ENCODE measurements at places on chromosomes 3 and 15.

- DNase-seq: no peak
Observed at GRCh38 chr3:24640330-24640877, 145.8 kb upstream of the THRB start.

DNA sequence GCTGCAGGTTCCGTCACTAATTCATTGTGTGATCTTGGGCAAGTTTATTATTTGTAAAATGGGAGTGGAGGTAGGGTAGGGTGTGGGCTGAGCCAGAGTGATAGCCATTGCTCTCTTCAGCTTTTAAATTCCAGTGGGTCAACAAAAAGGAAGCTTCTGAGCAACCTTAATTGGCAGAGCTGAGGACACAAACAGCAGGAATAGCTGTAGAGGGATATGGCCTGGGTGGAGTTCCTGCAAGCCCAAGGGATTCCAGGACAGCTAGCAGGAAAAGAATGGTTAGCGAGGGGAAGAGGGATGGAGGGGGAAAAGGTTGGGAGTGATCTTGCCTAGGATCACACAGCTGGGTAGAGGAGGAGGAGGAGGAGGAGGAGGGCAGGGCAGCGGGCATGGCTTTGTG lies 11.4 kb downstream of the CCK start:
- DNase-seq: no peak

GRCh38 chr3:55480911-55481743 lies 6.0 kb downstream of the WNT5A start:
- no peak for DNase-seq

GRCh38 chr15:32718821-32719716 lies 1.3 kb downstream of the GREM1 start:
- no peak for DNase-seq

- no peak for DNase-seq
Observed at GRCh38 chr15:70777170-70777926, 14.0 kb upstream of the UACA start.

DNA sequence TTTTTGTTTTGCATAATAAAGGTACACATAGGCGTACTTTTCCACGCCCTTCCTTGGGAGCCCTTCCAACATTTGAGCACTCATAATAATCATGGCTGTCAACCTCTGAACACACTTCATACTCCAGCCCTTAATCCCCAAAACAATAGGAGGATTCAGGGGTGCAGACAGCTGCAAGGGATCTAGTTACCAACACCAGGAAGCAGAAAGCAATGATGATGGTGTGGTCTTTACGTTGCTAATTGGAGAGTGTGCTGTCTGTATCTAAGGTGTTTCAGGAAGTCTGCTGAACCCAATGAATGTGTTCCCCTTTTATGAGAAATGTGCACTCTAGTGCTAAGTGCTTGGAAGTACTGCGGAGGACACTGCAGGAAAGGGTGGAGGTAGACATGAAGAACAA lies 60.3 kb upstream of the PDZRN3 start:
- DNase-seq: no peak

DNA sequence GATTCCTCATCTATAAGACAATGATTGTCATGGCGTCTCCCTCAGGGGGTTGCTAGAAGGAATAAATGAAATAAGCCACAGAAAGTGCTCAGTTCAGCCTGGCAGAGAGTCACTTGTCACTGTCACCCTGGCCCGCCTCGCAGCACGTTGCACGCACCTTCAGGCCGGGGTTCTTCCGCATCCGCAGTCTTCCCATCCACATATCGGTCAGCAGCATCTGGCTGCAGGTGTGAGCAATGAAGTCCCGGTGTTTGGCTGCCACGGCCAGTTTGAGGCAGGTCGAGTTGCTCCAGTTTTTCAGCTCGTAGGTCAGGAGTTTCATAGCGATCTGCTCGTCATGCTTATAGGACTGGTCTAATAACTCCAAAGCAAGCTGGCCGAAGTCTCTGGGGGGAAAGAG lies 48.5 kb upstream of the MTMR10 start:
- no peak for DNase-seq

GRCh38 chr15:100889385-100890050 lies 9.9 kb downstream of the ALDH1A3 start:
- no peak for DNase-seq

DNA sequence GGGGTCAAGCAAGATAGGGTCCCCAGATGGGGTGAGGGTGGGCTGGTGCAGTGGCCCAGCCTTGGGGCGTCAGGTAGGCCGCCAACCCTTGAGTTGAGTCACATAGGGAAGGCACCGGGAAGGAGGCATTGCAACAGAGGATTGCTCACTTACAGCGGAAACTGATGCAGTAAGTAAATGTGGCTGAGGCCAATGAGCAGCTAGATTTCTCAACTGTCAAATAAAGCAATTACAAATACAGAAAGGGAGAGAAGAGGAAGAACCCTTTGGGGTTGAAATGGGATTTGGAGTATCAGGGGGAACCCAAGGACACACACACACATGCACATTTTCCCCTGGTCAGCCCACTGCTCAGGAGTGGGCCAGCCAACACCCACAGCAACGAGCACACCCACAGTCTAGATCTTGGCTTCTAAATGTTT lies 44.0 kb downstream of the CHSY1 start:
- DNase-seq: no peak

DNA sequence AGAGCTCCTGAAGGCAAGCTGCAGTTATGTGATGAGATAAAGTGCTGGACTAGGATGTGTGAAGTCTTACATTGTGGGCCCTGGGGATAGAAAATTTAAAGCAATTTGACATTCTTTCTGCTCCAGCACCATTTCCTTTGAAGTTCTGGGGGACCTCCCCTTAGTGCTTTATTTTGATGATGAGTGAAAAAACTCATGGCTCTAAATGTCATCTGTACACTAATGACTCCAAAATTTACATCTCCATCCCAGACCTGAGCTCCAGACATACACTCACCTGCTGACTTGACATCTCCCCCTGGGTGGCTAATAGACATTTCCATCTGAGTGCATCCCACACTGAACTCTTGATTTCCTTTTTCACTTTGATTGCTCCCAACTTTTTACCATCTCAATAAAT lies 276.4 kb downstream of the EPHB1 start:
- no peak for DNase-seq

DNA sequence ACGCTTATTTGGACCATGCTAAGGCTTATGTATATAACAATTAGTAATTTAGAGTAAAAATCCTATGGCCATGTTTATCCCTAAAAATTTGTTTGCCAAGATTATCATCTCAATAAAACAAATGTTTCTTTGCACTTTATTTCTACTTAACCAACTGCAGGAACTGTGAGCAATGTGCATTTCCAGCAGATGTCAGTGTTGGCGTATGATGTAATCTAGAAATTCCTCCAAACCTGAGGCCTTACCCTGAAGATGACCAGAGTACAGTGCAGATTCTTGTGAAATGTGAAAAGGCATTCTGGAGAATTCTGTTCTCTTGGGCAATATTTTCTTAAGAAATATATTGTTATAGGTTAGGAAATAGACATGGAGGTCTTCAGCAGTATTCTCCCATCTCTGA lies 205.9 kb downstream of the MBNL1 start:
- DNase-seq: no peak

GRCh38 chr3:168398371-168399025 lies 302.8 kb upstream of the GOLIM4 start:
- DNase-seq: no peak

DNA sequence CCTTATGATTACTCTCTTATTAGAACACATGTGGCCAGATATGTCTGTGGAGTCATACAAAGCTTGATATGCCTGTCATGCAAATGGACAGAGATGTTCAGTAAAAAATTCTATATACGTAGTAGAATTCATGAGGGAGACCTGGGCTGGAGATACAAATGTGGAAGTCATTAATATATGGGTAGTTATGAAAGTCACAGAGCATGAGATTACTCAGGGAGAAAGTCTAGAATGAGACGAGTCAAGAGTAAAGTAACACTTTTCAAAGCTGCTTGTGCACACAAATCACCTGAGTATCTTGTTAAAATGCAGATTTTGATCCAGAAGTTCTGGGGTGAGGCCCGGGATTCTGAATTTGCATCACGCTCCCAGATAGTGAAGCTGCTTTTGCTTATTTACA lies 28.4 kb downstream of the OXSM start:
- no peak for DNase-seq

DNA sequence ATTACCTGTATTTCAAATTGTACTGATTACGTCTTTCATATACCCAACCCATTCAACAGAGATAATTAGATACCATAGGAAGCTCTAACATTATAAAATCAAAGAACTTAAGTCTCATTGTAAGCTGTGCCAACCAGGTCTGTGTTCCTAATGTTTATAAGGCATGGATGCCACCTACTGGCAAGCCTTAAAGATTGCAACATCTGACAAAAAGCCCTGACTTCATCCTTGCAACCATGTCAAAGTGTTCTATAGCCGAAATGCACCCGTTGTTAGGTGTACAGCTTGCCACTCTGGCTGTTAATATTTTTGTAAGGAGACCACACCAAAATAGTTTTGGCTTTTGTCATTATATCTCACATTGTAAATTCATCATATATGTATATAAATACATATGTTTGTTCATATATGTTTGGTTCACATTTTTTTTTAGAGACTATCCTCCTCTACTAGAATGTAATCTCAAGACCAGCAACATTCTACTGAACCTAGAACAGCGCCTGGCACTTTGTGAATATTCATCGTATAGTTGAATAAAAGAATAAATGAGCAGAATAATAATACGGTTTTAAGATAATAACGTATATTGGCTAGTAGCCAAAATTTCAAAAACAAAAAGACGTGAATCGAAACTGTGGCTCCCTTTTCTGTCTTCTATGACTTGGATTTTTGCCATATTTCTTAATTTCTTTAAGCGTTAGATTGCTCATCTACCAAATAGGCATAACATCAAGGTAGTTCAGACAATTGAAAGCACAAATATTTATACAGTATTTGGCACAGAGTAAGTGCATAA lies 258.1 kb downstream of the TBL1XR1 start:
- no peak for DNase-seq

GRCh38 chr3:8279886-8280550 lies 221.6 kb upstream of the LMCD1 start:
- DNase-seq: no peak

DNA sequence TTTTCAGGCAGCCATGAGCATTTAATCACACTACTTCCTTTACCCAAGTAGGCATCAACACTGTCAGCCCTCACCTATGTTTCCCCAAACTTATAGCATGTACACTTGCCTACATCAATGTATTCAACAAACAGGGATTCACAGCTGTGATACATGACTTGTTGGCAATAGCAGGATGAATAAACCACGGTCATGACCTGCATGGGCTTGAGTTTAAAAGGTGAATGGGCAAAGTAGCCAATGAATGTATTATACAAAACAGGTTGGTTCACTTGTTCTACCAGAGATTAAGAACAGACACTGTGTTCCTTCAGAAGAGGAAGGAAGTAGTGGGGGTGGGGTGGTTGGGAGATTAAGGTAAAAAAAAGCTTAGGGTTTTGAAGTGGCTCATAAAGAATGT lies 861.9 kb upstream of the SEMA6D start:
- no peak for DNase-seq

DNA sequence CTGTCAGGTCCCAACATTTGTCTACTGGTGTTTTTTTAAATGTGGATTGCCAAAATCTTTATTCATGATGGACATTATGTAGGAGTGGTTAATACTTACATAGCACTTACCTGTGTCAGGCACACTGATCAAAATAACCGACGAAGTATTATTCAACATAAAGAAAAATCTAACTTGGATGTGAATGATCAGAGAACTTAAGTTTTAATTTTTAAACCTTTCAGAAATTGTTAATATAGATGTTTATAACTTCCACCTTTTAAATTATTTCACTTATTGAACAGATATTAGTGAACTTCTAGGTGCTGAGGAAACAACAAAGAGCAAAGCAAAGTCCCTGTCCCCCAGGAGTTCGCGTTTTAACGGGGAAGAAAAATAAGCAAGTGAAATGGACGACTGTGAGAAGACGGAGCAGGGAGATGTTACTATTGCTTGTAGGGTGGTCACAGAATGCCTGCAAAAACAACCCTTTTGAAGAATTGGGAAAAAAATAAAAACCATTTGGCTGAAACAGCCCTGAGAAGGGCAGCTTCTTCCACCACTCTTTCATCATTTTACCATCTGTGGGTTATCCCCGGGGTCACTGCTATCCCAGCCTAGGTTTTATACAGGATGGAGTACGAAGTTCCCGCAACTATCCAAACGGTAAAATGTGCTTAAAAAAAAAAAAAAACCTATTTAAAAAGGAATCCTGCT lies 915 bp upstream of the APH1B start:
- no peak for DNase-seq

- DNase-seq: no peak
Observed at GRCh38 chr15:60667190-60667868, 188.4 kb upstream of the ICE2 start.

DNA sequence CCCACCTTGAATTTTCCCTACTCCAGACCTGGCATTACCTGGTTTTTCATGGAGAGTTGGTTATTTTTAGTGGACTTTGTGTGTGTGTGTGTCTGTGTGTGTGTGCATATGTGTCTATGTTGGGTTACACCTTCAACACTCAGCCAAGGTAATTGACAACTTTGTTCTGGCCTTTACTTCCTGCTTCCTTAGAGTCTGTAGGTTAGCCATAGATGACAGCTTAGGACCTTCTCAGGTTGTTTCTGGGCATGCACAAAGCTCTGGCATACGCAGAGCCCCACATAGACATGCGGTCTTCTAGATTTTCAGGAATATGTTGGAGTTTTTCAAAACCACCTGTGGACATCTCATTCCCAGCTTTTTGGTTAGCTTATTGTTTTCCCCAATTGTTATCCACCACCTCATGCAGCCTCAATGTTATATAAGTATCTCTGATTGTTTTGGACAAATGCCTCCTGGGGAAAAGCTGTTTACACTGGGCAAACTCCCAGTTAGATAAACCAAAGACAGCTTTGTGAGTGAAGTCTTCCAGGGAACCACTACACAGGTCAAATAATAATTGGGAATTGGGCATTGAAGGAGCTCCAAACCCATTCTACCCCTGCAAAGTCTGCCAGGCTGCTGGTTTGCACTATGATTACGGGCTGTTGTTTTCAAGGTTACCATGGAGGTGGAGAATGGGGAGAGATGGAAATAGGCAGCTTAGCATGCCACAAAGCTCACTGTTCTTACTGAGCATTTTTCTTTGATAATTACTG lies 201.2 kb downstream of the ADAMTSL3 start:
- DNase-seq: no peak

DNA sequence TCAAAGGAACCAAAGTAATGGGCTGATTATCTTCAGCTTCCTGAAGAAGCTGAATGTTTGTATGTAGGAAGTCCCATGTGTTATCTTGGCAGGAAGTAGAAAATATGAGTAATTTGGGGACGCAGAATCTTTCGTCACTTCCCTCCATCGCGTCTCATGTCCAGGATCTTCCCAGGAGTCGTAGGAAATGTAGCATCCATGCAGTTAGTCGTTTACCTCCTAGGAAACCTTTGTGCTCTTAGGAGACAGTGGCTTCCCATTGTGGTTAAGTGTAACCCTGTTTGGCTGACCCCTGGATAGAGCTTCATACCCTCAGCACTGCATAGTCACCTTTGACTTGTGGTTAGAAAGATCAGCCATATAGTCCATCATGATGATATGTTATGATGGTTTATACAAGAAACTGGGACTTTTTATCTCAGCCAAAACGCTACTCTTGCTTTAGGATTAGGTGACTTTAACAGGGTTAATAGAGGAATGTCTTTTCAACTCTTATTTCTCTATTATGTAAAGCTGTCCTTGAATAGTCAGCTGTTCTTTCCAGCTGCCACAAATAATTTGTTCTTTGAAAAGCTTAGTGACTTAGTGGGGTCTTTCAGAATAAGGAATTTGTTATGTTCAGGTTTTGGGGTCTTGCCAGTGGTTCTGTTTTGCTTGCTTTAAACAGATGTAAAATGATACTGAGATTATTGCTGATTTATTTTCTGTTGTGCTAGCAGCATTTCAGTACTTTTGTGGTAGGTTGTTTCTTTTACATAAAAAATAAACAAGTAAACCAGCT lies 92.2 kb downstream of the KLHL25 start:
- DNase-seq: no peak

- no peak for DNase-seq
Observed at GRCh38 chr3:179603321-179603720, 1.1 kb downstream of the MRPL47 start.

Measured in stimulated activated CD4-positive, alpha-beta T cell treated with anti-CD3 and anti-CD28 coated beads, Interleukin-12 subunit alpha, Interleukin-12 subunit beta, amount 100 ng/mL, for 24 hours (primary cell).